ENCODE measurements at places on chromosomes 7 and 10. TPM values are rescaled to one million over a fixed set of nuclear protein-coding genes. Genes with fewer than 3 reads are reported as not detected.

GRCh38 chr7:150453181-150453580 is 2.8 kb downstream of the GIMAP8 start:
- DNase-seq = no peak
- H3K4me1 ChIP-seq = peaks cover 48% of the 10 kb centered on the region
- peak overlapping the region; percentile 57 for H3K4me3 ChIP-seq

DNA sequence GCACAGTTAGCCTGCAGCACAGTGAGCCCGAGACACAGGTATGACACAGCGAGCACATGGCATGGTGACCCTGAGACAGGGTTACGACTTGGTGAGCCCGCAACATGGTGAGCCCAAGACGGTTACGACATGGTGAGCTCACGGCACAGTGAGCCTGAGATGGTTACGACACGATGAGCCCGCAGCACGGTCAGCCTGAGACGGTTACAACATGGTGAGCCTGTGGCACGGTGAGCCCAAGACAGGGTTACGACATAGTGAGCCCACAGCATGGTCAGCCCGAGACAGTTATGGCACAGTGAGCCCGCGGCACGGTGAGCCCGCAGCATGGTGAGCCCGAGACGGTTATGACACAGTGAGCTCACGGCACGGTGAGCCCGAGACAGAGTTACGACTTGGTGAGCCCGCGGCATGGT is 156.1 kb downstream of the MAD1L1 start:
- no peaks in the 10 kb centered on the region for H3K36me3 ChIP-seq
- H3K27me3 ChIP-seq = no peaks in the 10 kb centered on the region
- DNase-seq = no peak

DNA sequence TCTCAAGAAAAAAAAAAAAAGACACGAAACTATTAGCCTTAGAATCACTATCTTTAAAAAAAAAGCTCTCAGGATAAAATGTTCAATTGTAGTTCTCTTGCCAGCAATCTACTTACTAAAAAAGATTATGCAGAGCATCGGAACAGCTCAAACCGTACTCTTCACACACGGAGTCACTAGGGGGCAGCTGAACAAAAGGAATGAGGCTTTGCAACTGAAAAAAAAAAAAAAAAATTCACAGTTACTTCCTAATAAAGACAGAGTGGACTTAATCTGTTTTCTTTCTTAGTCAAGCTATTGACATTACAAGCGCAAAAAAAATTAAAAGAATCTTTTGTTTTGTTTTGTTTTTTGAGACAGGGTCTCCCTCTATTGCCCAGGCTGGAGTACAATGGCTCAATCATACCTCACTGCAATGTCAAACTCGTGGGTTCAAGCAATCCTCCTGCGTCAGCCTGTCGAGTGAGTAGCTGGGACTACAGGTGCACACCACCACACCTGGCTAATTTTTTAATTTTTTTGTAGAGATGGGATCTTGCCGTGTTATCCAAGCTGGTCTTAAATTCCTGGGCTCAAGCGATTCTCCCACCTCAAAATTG is 11.5 kb downstream of the PMS2 start:
- H3K27ac ChIP-seq = no peak overlapping the region
- H3K27me3 ChIP-seq = no peaks in the 10 kb centered on the region
- DNase-seq = peak; percentile 60
- H3K36me3 ChIP-seq = no peaks in the 10 kb centered on the region
- H3K4me3 ChIP-seq = no peak overlapping the region
- H3K4me1 ChIP-seq = no peaks in the 10 kb centered on the region

- H3K36me3 ChIP-seq = no peaks in the 10 kb centered on the region
- H3K27ac ChIP-seq = no peak overlapping the region
- no peaks in the 10 kb centered on the region for H3K4me1 ChIP-seq
- DNase-seq = no peak
Observed at GRCh38 chr7:100415448-100415847, 13.1 kb downstream of the ZCWPW1 start.

- H3K4me1 ChIP-seq = no peaks in the 10 kb centered on the region
- no peak overlapping the region for H3K27ac ChIP-seq
- no peaks in the 10 kb centered on the region for H3K36me3 ChIP-seq
- peaks cover 7% of the 10 kb centered on the region for H3K27me3 ChIP-seq
- no peak for DNase-seq
Observed at GRCh38 chr7:156074982-156075615, 262.8 kb upstream of the SHH start.

DNA sequence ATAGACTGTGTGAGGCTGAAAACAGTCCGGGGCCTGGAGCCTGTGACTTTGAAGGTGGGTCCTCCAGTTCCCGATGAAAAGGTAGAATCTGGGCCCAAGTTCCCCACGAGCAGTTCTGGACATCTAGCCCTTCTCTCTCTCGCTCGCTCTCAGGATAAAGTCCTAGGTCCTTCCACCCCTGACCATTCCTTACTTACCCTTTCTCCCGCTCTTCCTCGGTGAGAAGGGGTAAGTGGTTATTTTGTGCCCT is 713 bp downstream of the IMMP2L start:
- peak overlapping the region; percentile 91 for H3K27ac ChIP-seq
- H3K36me3 ChIP-seq = no peaks in the 10 kb centered on the region
- peaks cover 18% of the 10 kb centered on the region for H3K4me1 ChIP-seq
- H3K4me3 ChIP-seq = peak overlapping the region; percentile 84
- no peaks in the 10 kb centered on the region for H3K27me3 ChIP-seq

GRCh38 chr7:65250216-65250615 is 123.4 kb upstream of the ZNF92 start:
- H3K27me3 ChIP-seq = no peaks in the 10 kb centered on the region
- no peaks in the 10 kb centered on the region for H3K36me3 ChIP-seq
- no peak overlapping the region for H3K4me3 ChIP-seq

DNA sequence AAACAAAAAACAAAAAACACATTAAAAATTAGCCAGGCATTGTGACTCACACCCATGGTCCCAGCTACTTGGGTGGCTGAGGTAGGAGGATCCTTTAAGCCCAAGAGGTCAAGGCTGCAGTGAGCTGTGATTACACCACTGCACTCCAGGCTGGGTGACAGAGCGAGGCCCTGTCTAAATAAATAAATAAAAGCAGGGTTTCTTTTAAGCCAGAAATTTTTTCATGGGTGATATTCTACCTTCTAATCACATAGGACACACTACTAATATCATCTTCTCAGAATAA is 14.2 kb upstream of the SVIL start:
- H3K27ac ChIP-seq = peak overlapping the region; percentile 69
- DNase-seq = no peak
- peaks cover 44% of the 10 kb centered on the region for H3K4me1 ChIP-seq
- H3K36me3 ChIP-seq = no peaks in the 10 kb centered on the region
- H3K4me3 ChIP-seq = no peak overlapping the region
- H3K27me3 ChIP-seq = no peaks in the 10 kb centered on the region

DNA sequence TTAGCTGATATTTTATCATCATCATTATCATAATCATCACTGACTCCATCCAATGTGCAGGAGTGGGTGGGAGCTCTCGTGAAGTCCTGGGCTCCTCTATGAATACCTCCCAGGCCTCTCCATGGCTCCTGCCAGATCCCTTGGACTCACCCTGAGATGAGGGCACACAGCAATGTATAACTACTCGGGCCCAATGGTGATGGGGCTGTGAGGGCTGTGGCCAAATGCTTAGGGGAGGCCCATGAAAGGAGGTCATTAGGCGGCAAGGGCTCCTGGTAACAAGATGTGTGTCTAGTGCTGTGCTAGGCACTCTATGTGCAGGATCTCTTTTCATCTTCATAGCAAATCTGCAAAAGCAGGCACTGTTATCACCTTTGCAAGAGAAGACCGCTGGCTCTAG is 270.9 kb downstream of the GLRX3 start:
- DNase-seq = no peak
- H3K36me3 ChIP-seq = no peaks in the 10 kb centered on the region
- no peak overlapping the region for H3K4me3 ChIP-seq
- H3K4me1 ChIP-seq = no peaks in the 10 kb centered on the region
- H3K27ac ChIP-seq = no peak overlapping the region
- H3K27me3 ChIP-seq = peaks cover 6% of the 10 kb centered on the region

DNA sequence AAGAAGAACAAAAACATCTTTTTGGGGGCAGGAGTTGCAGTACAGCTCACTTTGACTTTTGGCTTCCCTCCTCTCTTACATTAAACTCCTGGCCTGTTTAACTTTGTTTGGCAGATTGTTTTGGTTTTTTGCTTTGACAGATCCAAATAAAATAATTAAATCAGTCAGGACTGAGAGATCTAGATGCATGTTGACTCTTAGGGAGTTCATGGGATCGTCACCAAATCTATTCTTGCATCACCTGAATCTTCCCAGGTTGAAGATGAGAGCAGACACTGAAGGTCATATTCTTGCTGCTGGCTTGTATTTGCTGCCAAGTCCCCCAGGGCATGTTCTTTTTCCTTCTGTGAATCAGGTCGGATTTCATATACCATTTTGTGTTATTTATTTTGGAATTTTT is 759.4 kb downstream of the CNTNAP2 start:
- no peaks in the 10 kb centered on the region for H3K36me3 ChIP-seq
- H3K27me3 ChIP-seq = no peaks in the 10 kb centered on the region
- no peak overlapping the region for H3K4me3 ChIP-seq
- no peak overlapping the region for H3K27ac ChIP-seq
- no peak for DNase-seq

- H3K27ac ChIP-seq = no peak within 1 kb of the TSS
- DNase-seq = no peak
- H3K27me3 ChIP-seq = no peaks in the 10 kb centered on the region
- no peaks in the 10 kb centered on the region for H3K4me1 ChIP-seq
- H3K4me3 ChIP-seq = no peak within 1 kb of the TSS
- no peaks in the 10 kb centered on the region for H3K36me3 ChIP-seq
Observed at GRCh38 chr10:103458720-103459119, at the start of gene CALHM1. Gene CALHM1, minus strand, starts transcription at chr10:103458900. Its CDS starts 149 bp downstream, at chr10:103458751.

- no peaks in the 10 kb centered on the region for H3K36me3 ChIP-seq
- no peaks in the 10 kb centered on the region for H3K27me3 ChIP-seq
- no peak overlapping the region for H3K4me3 ChIP-seq
- H3K27ac ChIP-seq = peak overlapping the region; percentile 55
- no peak for DNase-seq
Observed at GRCh38 chr10:68871731-68872342, 29.3 kb upstream of the DDX50 start.

DNA sequence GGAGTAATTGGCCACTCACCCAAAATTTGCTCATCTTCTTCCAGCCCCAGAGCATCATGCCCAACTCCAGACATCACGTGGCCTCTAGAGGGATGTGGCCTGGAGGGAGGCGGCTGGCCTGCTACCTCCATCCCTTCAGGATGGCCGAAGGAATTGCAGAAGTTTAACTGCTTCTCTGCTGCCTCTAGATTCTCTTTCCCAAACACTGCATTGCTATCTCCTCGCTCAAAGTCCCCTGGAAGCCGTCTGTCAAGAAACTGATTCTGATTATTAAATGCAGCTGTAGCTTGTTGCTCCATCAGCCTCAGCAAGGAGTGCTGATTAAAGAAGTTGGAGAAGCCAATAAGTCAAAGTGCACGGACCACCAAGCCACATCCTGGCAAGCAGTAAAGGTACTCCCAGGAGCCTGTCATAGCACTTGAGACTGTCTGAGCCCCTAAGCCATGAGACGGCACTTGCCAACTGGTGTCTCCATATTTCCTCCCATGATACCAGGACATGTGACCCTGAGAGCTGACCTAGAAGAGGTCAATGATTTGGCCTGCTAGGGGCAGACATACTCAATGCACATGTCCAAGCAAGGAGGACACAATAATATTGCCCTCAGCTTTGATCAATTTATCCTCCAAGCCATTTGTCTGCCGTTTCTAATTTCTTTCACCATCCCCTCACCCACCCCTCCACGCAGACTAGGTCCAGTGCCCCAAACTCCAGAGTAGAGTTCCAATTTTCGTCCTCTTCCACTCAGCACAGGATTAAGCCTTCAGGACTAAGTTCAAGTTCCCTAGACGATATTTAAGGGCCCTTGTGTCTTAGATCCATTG is 84.2 kb downstream of the TBXAS1 start:
- peaks cover 51% of the 10 kb centered on the region for H3K36me3 ChIP-seq
- no peak overlapping the region for H3K27ac ChIP-seq
- no peaks in the 10 kb centered on the region for H3K27me3 ChIP-seq
- H3K4me3 ChIP-seq = no peak overlapping the region
- no peaks in the 10 kb centered on the region for H3K4me1 ChIP-seq

- H3K4me1 ChIP-seq = no peaks in the 10 kb centered on the region
- DNase-seq = no peak
- peaks cover 23% of the 10 kb centered on the region for H3K36me3 ChIP-seq
Observed at GRCh38 chr10:45399113-45399512, 25.1 kb downstream of the ALOX5 start.

- H3K36me3 ChIP-seq = no peaks in the 10 kb centered on the region
- H3K27me3 ChIP-seq = no peaks in the 10 kb centered on the region
- no peak for DNase-seq
Observed at GRCh38 chr7:50837965-50838364, 55.3 kb upstream of the GRB10 start.

DNA sequence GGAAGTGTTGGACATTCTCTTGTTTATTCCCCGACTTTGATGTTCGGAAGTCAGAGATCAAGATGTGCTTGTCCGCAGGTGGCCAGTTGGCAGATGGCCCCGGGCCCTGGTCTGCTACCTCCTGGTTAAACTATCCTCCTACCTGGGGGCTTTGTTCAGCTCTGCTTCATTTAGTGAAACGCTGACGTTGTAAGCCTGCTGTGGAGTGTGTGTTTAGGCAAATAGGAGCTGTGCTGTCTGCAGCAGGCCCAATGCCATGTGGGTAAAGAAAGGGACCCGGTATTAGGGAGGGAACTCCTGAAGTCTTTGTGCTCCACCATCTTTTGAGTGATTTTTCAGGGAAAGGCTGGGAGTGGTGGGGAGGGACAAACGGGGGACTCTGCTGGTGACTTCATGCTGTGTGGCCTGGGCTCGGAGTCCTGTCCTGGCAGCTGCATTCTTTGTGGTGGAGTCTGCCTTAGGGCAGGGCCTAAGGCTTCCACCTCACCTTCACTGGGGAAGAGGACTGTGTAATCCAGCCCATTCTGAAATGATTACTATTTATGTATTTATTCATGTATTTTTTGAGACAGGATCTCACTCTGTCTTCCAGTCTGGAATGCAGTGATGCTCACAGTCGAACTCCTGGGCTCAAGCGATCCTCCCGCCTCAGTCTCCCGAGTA is 171.1 kb upstream of the KLF6 start:
- H3K4me3 ChIP-seq = no peak overlapping the region
- no peak for DNase-seq
- no peaks in the 10 kb centered on the region for H3K36me3 ChIP-seq

DNA sequence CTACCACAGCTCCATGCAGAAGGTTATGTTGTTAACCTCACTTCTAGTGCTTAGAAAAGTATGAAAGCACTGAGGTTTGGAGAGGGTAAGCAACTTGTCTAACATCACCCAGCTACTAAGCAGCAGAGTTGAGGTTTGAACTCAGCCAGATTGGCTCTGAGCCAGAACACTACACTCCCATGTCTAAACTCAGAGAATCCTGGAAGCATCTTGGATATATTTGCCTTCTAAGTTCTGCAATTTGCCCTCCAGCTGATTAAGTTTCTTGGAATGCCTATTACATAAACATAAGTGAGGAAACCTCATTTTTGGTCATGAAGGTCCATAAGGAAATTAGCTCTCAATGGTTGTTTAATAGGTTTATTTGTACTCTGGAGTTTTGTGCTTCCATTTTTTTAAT is 78.1 kb upstream of the PHYHIPL start:
- no peak for DNase-seq
- no peak overlapping the region for H3K27ac ChIP-seq
- no peak overlapping the region for H3K4me3 ChIP-seq
- no peaks in the 10 kb centered on the region for H3K27me3 ChIP-seq

GRCh38 chr7:130383187-130383980 is 3.1 kb downstream of the CPA1 start:
- no peaks in the 10 kb centered on the region for H3K36me3 ChIP-seq
- H3K4me3 ChIP-seq = no peak overlapping the region
- H3K27me3 ChIP-seq = no peaks in the 10 kb centered on the region
- no peak overlapping the region for H3K27ac ChIP-seq

The HABP2 gene
- not detected for total RNA-seq

The ACTA2 gene
- total RNA-seq = 95.5 TPM

The CLCN1 gene
- not detected for total RNA-seq

The CALHM2 gene
- 14.7 TPM for total RNA-seq

The ASZ1 gene
- total RNA-seq = not detected
